ENCODE measurements at places on chromosomes 16 and 17.

DNA sequence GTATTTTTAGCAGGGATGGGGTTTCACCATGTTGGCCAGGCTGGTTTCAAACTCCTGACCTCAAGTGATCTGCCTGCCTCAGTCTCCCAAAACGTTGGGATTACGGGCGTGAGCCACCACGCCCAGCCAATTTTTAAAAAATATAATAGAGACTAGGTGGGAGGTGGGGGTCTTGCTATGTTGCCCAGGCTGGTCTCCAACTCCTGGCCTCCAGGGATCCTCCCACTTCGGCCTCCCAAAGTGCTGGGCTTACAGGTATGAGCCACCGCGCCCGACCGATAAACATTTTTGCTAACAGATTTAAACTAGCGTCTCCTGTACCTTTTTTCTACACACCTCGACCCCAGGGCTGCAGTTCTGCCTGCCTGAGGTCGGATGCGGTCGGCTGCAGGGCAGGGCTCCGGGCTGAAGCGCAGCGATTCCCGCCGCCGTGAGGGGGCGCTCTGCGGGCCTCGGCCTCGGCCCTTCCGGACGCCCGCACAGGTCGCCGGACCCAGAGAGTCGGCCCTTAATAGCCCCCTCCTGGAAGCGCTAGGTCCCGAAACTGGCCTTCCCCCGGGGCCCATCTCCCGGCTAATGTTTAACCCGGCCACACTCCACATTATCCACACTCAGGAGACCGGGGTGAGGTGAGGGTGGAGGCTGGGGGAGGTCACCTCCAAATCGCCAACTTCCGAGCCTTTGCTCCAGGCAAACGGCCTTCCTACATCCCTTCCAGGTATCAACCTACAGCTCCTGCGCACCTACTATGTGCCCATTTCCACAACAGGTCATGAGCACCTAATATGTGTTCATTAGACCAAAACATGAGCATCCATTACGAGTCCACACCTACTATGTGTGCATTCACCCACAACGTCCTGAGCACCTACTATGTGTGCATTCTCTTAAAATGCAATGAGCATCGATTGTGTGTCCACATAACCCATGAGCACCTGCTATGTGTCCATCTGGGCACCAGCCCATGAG lies 2.0 kb upstream of the GLIS2 start:
- DNase-seq = peak; percentile 57

- peak; percentile 91 for DNase-seq
Measured at GRCh38 chr16:53865494-53865863, 161.5 kb downstream of the FTO start.

- DNase-seq = no peak
Measured at GRCh38 chr17:47847341-47848197, 3.4 kb downstream of the SP6 start.

- DNase-seq = peak; percentile 55
Measured at GRCh38 chr16:85461022-85461813, 151.9 kb upstream of the GSE1 start.

DNA sequence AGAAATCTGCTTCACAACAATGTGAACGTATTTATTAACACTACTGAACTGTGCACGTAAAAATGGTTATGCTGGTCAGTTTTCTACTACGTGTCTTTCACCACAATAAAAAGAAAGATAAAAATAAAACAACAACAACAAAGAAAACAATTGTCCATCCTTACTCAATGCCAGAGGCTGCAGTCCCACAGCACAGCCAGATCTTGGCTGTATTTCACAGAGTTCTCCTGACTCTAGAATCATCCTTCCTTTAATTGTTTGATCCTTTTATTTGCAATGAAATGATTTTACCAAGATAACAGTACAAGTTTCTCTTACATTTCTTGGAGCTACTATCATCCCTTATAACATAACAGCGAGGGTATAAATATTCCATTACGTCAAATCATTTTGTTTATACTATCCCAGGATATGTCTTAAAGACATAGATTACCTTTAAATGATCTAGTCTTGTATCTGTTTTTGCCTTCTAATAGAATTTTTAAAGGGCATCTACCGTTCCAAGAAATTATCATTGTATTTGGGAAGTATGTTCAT lies 103.3 kb downstream of the SLC39A11 start:
- DNase-seq = no peak

DNA sequence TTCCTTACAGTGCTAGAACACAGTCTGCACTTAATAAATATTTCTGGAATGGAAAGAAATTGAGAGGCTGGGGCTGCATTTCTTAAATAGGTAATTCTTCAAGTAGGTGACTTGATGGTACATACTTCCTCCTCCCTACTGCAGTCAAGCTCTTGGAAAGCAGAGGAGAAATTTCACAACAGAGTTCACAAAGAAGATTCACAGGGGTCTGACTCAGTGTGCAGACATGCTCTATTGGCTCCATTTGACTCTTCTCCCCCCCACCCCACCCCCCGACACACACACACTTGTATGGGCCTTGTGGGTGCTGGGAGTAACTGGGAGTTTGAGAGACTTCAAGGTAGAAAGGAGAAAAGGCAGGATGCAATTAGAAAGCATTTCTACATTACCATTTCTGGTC lies 6.2 kb upstream of the MYOCD start:
- DNase-seq = no peak

- DNase-seq = no peak
Measured at GRCh38 chr16:76351441-76351840, 74.2 kb downstream of the CNTNAP4 start.

DNA sequence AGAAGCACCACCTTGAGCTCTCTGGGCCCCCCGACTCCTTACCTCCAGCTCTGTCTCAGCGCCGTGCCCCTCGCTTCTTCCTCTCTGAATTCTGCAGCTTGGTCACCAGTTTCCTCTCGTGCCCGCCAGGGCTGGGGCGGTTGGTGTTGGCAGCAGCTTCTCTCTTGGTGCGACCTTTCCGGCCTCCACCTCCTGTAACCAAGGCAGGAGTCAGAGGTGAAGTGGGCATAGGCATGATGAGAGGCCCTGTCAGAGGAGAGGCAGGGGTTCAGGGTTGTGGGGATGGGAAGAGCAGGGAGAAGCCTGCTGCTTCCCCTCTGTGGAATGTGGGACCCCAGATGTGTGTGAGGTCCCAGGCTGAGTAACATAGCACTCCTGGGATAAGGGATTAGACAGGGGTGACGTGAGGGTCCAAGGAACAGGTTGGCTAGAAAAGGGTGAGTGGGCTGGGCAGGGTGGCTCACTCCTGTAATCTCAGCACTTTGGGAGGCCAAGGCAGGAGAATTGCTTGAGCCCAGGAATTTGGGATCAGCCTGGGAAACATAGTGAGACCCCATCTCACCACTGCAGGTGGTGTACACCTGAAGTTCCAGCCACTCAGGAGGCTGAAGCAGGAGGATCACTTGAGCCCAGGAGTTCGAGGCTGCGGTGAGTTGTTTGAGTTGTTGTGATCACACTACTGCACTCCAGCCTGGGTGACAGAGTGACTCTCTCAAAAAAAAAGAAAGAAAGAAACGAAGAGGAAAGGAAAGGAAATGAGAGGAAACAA lies 626 bp downstream of the NUPR1 start:
- DNase-seq = no peak

DNA sequence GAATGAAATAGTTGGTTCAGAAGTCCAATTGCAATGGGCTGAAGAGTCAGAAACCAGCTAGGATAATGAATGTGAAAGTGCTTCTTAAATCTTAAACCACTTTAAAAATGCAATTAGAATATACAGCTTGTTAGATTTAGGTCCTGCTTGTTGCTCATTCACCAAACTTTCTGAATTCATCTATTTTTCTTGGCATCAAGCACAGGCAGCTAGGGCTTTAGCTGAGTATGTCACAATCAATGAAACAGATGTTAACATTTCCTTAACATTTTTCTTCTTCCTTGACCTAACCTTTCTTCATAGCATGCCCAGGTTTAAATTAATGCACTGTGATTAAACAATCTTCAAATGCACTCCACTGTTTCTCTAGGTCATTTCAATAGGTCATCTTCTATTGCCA lies 14.4 kb downstream of the KIF2B start:
- DNase-seq = no peak

DNA sequence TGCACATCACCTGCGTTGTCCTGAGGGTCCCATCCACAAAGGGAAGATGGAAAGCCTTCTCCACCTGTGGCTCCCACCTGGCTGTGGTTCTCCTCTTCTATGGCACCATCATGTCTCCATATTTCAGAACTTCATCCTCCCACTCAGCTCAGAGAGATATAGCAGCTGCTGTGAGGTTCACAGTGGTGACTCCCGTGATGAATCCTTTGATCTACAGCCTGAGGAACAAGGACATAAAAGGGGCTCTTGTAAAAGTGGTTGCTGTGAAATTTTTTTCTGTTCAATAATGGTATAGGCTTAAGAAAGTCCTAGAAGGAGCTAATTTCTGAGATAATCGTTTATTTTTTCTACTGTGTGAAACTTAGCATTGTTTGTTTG lies 18.7 kb downstream of the ZNF200 start:
- DNase-seq = no peak

DNA sequence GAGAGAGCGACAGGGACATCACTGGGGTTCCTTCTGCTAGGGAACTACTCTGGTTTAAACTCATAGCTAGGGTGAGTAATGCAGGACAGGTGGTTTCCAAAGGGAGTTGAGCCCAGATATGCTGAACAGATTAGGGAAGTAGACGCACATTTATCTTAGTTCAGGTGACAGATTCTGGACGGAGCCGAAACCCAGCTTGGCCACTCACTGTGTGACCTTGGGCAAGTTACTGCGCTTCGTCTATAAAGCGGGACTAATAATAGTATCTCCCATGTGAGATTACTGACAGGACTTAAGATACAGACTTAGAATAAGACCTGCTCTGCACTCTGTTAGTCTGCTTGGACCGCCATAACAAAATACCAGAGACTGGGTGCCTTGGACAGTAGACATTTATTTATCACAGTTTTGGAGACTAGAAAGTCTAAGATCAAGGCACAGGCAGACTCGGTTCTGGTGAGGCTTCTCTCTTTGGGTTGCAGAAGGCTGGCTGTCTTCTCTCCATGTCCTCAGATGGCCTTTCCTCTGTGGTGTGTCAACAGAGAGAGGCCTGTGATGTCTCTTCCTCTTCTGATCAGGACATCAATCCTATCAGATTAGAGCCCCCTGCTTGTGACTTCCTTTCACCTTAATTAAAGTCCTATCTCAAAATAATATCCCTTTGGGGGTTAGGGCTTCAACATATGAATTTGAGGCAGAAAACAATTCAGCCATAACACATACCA lies 12.1 kb downstream of the SCNN1G start:
- no peak for DNase-seq

DNA sequence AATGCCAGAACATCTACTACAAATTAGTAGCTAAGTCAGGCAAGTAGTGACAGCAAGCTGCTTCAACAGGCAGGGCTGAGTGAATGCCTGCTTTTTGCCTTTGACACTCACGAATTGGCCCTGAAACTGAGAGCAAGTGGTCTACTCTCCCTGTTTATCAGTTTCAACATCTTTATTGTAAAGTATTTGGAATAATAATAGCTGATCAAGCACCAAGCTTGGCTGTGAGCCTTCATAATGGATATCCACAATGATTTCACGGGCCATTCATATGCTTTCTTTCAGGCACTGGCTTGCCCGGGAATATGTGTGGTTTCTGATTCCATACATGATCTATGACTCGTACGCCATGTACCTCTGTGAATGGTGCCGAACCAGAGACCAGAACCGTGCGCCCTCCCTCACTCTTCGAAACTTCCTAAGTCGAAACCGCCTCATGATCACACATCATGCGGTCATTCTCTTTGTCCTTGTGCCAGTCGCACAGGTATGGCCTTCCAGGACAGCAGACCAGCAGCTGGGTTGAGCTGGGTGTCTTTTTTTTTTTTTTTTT lies 5.2 kb downstream of the TLCD3A start:
- DNase-seq = no peak

DNA sequence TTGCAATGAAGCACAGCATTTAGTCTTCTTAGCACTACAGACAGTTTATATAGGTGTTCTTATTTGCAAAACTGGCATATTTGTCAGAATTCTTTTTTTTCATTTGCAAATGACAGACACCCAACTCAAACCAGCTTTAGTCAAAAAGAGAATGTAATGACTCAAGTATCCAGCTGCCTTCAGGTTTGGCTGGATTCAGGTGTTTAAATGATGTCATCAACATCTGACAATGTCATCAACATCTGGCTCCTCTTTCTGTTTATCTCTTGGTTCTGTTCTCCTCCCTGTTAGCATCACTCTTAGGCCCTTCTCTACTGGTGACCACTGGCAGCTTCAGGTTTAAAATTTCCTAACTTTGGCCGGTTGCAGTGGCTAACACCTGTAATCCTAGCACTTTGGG lies 18.9 kb downstream of the TMC5 start:
- no peak for DNase-seq

DNA sequence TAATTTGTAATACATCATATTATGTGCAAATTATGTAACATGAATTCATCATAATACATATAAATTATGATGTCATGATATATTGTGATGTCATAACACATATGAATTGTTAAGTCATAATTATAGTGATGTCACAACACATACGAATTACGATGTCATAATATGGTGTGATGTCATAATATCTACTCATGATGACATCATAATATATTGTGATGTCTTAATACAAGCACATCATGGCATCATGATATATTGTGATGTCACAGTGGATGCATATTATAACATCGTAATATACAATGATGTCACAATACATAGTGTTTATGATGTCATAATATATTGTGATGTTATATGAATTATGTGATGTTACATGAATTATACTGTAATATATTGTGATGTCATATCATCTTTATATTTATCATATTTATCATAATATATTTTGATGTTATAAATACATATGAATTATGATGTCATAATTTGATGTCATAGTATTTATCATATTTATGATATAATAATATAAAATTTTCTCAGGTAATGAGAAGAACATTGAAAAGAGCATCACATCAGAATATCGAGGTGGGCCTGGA lies 1793.0 kb downstream of the TP53TG3F start:
- DNase-seq = peak; percentile 11

DNA sequence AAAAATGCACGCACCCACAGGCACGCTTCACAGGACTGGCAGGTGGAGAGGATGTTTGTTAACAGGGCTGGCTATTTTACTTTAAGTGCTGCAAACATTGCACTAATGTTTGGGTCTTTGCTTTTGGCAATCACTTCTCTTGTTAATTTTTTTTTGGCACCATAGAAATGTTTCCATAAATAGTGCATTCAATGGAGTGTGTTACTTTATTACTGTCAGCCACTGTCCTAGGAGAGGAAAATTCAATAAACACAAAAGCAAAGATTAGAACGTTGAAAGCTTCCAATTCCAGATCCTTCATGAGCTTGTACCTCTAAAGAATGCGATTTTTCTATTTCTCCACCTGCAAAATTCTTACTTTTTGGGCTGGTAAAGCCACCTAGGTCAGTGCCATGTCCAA lies 743.5 kb downstream of the WWOX start:
- no peak for DNase-seq
